Foreskin melanocyte (primary cell): ENCODE measurements at places on chromosomes 16 and 17.
A peak's percentile ranks its signal among the peaks of the same experiment; 100 is the strongest.

- no peak for DNase-seq
Observed at GRCh38 chr17:57410169-57410568, 153.8 kb downstream of the MSI2 start.

- DNase-seq, result no peak
Observed at GRCh38 chr16:27436065-27436464, 34.1 kb downstream of the IL21R start.

GRCh38 chr17:3659541-3660111, 8.8 kb downstream of the TAX1BP3 start:
- DNase-seq, result peak; percentile 71

DNA sequence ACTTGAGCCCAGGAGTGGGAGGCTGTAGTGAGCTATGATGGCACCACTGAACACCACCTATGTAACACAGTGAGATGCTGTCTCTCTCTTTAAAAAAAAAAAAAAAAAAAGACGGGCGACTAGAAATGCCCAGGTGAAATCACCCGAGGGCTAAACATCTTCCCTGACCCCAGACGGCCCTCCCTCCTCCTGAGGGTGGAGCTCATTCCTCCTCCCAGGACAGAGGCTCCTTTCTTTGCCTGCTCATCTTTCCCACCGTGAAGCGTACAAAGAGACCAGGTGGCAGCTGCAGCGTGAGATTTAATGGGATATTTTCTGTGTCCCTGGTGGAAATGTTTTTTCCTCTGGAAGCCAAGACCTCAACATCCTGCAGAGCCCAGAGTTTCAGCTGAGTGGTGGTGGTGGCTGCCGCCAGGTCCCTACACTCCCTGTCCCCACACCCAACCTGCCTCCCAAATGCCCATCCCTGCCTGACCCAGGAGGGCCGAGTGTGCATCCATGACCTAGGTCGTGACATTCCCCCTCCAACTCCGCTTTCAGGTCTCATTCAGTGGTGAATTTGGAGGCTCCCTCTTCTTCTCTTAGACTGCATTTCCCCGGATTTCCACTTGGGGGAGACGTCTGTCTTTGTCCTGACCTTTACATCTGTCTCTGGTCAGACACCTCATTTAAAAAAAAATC, 14.4 kb upstream of the GPRC5B start:
- peak; percentile 42 for DNase-seq

GRCh38 chr16:12429756-12430155, 373.9 kb downstream of the CPPED1 start:
- DNase-seq, result no peak

DNA sequence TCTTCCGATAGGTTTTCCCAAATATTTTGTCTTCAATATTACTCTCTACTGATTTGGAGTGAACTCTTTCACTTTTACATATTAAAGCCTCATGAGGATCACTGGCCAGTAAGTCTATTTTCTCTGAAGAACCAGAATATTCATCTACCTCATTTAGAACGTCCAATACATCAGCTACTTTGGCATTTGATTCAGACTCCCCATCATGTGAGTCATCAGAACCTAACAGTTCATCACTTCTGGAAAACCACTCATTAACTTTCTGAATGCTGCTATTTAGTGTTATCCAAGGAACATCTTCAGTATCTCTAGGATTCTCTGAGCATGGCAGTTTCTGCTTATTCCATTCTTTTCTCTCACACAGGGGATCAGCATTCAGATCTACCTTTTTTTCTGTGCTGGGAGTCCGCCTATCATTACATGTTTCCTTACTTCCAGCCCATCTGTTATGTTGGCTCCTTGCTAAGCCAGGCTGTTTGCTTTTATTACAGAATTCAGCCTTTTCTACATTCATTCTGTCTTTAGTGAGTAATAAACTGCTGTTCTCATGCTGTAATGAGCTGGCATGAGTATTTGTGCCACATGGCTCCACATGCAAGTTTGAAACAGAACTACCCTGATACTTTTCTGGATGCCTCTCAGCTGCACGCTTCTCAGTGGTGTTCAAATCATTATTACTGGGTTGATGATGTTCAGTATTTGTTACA, 30.9 kb downstream of the BRCA1 start:
- peak; percentile 56 for DNase-seq

GRCh38 chr17:50871898-50872297, 5.7 kb upstream of the TOB1 start:
- DNase-seq, result no peak

GRCh38 chr17:57559634-57560318, 185.3 kb downstream of the CCDC182 start:
- no peak for DNase-seq

GRCh38 chr16:88610080-88610479, 28.3 kb upstream of the IL17C start:
- DNase-seq, result no peak

- DNase-seq, result no peak
Observed at GRCh38 chr17:72967977-72968585, 124.4 kb downstream of the SLC39A11 start.

DNA sequence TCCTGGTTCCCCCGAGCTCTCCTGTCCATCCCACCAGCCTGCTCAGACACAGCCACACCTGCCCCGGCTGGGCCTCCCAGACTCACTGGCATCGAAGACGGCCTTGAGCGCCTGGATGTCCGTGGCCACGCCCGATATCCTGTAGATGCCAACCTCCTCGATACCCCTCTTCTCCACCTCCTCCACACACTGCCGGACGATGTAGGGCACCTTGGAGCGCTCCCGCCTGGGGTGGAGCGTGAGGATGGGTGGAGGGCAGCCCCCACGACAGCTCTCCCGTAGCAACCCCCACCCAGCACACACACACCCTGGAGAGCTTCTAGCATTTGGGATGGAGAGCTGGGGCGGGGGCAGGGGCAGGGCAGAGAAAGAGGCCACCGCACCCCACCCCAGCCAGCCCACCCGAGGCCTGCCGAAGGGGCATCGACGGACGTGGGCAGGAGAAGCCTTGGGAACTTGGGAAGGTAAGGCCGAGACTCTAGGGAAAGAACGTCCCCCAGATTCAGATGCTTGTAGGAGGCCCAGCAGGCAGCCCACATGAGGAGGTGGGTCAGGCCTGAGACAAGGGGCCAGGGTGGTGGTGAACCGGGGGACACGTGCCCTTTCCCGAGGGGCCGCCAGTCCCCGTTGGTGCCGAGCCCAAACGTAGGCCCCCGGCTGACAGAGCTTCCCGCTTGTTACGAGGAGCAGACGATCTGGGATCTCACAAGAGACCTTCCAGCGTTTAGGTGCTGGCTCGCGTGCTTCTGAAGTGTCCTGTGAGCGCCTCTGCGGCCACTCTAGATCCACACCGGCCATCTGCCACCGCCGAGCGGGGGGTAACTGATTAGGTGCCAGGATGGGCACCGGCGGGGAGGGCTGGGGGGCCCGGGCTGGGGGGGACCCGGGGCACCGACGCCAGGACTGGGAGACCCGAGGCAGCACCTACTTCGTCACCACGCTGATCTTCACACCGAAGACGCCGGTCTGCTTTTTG, 15.1 kb downstream of the TIMM22 start:
- DNase-seq, result no peak

GRCh38 chr17:4492721-4493561, 5.7 kb upstream of the SPNS2 start:
- DNase-seq, result no peak

DNA sequence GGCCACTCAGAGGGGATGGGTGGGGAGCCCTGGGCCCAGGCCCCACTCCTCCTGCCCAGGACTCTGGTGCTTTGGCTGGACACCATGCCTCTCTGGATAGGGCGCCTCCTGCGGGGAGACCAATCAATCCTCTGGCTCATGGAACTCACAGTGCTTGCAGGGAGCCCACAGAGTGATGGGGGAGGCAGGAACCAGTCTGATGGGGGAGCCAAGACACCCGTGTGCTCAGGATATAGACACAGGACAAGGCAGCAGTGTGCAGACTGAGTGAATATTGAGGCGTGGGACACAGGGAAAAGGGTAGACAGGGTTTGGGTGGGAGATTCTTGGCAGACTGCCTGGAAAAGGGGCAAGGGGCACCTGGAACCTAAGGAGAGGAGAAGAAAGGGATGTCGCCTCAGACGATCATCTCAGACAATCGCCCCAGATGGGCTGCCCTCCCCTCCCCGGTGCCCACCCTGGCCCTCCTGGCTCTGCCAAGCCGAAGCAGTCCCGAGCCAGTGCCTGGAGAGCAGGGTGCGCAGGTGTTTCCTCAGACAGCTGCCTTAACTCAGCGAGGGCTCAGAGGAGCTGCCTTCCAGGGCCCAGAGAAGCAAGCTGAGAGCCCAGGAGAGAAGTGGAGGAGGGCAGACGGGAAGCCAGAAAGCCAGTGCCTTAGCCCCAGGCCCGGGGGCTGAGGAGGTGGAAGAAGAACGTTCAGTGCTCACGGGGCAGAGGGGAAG, 37.4 kb upstream of the DLX4 start:
- no peak for DNase-seq

DNA sequence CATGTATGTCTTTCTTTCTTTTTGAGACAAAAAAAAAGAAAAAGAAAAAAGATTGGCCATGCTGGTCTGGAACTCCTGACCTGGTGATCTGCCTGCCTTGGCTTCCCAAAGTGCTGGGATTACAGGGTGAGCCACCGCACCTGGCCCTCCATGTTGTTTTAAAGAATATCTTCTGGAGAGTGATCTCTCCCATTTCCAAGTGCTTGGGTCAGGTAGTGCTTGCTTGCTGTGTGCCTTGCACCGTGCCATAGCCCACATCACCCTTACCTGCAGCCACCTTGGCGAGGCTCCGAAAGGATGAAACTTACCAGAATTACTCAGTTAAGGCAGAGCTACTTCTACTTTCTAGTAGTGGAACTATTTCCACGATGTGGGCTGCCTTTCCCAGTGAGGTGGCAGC, 19.0 kb upstream of the KDM6B start:
- DNase-seq, result no peak

DNA sequence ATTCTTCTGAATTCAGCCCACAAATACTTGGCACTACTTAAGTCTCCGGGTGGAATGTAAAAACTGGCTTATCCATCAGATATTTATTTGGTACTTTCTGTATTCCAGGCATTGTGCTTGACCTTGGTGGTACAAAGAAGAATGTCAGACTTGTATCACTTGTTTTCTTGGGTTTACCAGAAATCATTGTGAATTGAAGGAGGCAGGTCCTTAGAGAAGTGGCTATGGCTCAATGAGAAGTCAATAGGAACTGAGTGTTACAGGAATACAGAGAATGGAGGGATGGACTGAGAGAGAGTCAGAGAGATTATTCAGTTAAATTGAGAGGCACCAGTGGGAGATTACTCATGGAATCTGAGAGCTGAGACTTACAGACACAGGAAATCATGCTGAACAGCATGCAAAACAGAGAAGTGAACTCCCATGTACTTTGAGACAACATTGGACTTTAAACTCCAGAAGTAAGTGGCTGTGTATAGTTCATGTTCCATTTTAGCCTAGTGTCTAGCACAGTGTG, 704.1 kb downstream of the CDH11 start:
- DNase-seq, result no peak

- no peak for DNase-seq
Observed at GRCh38 chr16:87701078-87701460, 64.7 kb downstream of the KLHDC4 start.

- DNase-seq, result no peak
Observed at GRCh38 chr17:59856859-59857794, 35.6 kb downstream of the TUBD1 start.

DNA sequence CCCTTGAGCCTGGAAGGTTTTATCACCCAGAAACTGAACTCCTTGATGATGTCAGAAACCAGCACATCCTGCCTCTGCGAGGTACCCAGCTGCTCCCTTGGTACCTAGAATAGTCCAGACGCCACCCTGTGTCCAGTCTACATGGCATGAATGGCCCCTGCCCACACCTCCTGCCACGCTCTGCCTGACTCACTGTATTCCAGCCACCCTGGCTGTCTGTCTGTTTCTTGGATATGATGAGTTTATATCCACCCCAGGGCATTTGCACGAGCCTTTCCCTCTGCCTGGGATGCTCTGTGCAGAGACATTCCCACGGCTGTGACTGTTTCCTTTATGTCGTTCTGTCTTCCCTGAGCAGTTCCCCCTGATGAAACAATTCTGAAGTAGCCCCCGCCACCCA, 68.7 kb downstream of the CRISPLD2 start:
- DNase-seq, result no peak
